ENCODE measurements at places on chromosomes 6 and 20.

GRCh38 chr20:62540504-62540903 is 64.7 kb upstream of the GATA5 start:
- DNase-seq: no peak

GRCh38 chr6:82957171-82957867 is 108.3 kb downstream of the UBE3D start:
- DNase-seq: no peak

DNA sequence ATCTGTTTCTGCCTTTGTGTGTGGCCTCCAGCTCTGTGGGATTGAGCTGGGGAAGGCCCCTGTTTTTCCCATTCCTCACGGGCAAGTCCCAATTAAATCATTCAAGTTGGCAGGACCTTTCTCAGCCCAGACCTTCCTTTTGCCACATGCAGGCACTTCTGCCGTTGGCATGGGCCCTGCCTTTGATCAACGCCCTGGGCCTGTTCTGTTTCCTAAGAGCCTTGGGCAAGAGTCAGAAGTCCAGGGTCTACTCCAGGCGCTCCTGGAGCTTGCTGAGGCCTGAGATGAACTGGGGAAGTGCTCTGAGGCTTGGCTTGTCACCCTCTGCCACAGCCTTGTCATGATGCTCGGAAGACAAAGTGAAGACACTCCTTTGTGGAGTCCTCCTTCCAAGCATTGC is 7.1 kb downstream of the IP6K3 start:
- DNase-seq: no peak

DNA sequence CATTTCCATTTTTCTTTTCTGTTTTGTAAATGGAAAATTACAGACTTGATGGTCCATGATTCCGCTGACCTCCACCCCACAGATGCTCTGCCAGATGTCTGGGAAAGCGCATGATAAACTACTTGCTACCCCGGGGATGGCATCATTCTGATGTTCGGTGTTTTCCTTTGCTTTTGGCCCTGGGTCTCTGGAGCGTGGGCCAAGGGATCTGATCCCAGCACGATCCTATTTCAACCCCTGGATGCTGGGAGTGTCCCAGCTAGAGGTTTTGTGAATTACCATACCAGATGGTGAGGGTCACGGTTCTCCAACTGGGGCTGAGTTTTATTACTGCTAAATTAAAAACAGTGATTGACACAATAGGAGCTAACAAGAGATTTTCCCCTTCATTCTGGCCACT is 25.2 kb upstream of the MYLIP start:
- no peak for DNase-seq

- no peak for DNase-seq
Measured at GRCh38 chr20:58496429-58496769, 18.8 kb downstream of the APCDD1L start.

GRCh38 chr6:51992876-51993275 is 94.5 kb downstream of the PKHD1 start:
- no peak for DNase-seq

- no peak for DNase-seq
Measured at GRCh38 chr6:85169189-85169588, 280.7 kb upstream of the NT5E start.

DNA sequence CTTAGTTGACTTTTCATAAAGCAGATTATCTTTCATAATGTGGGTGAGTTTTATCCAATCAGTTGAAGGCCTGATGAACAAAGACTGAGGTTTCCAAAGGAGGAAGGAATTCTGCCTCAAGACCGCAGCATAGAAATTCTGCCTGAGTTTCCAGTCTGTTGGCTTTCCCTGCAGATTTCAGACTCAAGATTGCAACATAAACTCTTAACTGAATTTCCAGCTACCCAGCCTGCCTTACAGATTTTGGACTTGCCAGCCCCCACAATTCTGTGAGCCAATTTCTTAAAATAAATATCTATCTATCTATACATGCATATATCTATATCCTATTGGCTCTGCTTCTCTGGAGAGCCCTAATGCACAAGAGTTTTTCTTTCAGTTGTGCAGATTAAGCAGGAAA is 57.3 kb upstream of the SMLR1 start:
- DNase-seq: no peak

DNA sequence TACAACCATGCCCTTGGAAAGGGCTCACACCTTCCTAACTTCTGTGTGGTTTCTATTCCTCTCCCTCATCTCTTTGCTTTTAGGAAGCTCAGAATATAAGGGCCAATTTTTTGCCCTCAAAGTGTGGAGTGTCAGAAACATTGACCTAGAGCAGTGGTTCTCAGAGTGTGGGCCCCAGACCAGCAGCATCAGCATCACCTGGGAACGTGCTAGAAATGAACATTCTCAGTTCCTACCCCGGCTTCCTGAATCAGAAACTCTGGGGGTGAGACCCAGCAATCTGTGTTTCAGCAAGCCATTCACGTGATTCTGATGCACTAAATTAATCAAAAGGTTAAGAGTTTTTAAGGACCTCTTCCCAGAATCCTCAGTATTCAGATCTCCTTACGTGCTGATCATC is 47.9 kb upstream of the IL17A start:
- DNase-seq: no peak

DNA sequence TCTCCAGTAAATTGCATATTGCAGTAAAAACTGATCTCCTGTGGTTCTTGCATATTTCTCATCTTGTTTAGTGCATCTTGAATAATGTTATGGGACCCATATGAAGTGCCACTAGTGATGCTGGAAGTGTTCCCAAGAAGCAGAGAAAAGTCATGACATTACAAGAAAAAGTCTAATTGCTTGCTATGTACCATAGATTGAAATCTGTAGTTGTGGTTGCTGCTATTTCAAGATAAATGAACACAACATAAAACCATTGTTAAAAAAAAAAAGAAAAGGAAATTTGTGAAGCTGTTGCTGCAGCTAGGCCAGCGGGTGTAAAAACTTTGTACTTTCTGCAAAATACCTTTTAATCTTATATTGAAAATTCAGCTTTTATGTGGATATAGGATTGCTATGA is 304.5 kb downstream of the PHF3 start:
- DNase-seq: no peak

GRCh38 chr20:15555913-15556312 is 1017.3 kb downstream of the KIF16B start:
- DNase-seq: no peak

GRCh38 chr6:110338820-110339470 is 19.2 kb downstream of the METTL24 start:
- no peak for DNase-seq

DNA sequence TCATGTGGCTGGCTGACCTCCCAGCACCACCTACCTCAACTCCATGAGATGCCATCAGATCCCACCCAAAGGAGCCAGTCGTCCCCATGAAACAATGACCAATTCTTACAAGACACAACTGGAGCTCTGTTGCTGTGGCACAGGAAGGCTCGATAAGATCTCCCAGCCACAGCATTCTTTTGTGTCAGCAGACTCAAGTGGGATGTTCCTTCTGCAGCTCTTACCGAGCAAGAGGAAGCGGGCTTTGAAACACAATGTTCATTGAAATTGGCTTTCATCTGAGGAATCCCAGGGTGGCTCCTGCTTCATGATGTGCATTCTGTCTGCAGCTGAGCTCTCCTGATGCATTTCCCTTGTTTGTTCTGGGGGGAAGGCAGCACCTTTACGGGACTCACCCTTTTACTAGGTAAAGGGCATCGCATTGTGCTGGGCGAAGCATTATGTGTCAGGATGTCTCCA is 222.0 kb upstream of the SGK1 start:
- DNase-seq: no peak

DNA sequence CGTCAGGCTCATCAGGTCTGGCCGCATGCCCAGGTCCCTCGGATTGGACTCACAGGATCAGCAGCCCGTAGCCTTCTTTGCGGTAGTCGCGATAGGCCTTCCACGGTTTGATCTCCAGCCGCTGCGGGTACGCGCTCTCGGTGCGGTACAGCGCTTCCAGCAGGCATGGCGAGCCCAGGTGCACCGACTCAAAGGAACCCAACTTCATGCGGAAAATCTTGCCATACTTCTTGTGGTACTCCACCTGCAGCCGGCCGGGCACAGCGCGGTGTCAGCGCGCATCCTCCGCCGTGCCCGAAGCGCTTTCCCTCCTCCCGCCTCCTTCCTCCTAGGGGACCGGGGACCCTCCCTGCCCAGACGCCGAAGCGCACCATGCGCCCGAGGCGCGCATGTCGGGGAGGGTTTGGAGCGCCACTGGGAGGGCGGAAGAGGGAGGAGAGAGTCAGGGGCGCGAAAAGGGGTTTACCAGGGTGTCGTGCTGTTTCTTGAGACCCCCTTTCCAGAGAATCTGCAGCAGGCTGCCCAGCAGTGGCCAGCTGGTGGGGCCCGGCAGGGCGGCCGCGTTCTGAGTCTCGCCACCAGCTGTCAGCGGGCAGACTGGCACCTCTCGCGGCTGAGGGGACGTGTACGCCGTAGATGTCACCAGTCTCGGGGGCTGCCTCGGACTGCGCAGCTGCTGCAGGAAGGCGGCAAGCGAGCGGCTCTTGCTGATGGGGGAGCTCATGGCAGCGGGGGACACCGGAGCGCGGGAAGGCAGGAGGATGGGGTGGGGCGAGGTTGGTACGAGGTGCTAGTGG is 732 bp downstream of the CYP24A1 start:
- DNase-seq: no peak

DNA sequence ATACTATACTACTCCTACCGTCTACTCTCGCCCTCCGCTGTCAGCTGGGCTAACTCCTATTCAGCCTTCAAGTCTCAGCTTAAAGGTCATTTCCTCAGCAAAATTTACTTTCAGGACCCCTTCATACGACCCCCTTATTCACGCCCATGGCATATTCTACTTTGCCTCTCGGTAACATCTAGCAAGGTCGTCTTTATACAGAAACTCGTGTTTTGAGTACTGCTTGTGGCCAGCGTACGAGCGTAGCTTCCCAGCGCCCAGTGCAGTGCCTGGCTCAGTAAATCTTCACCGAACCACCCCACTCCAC is 546 bp downstream of the CRNKL1 start:
- DNase-seq: no peak

GRCh38 chr20:34512955-34513419 is 3.2 kb upstream of the DYNLRB1 start:
- DNase-seq: no peak

GRCh38 chr20:59071216-59071615 is 28.6 kb upstream of the PRELID3B start:
- no peak for DNase-seq

DNA sequence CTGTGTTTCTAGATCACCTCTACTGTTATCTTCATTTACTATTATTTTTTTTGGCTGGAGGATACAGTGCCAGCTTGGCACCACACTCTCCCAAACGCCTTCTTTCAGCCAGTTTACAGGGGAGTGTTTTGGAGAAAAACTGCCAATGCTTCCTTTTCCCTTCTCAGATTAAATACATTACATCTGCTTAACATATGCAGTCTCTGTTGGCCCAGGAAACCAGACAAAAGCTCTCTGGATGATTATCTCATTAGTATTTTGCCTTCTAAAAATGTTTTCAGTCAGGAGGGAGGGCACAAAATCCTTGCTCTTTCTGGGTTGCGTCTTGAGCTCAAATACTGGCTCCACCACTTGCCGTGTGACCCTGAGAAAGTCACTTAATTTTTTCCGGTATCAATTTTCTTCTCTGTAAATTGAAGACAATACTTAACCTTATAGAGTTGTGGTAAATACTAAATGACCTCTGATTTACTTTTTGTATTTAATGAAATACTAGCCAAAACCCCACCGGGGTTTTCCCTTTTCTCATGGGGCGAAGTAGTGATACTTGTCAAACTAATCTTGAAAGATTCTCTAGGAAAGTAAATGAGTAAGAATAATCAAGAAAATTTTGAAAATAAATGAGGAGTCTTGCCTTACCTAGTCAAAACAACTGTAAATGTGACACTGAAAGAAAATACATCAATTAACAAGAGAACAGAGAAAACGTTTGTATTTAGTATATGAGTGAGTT is 146.2 kb downstream of the MMS22L start:
- no peak for DNase-seq

DNA sequence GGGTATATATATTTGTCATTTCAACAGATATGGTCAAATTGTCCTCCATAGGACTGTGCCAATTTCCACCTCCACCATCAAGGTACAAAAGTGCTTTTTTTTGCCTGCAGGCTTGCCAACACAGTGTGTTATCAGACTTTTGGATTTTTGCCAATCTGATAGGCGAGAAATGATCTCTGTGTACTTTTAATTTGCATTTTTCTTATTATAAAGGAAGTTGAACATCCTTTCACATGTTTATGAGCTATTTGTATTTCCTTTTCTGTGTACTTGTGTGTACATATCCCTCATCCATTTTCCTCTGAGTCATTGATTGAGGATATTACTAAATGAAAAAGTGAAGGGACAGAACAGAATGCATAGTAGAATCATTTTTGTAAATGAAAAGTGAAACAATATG is 39.0 kb upstream of the PTPN1 start:
- DNase-seq: no peak

GRCh38 chr6:29558439-29559079 is 973 bp downstream of the UBD start:
- DNase-seq: no peak

DNA sequence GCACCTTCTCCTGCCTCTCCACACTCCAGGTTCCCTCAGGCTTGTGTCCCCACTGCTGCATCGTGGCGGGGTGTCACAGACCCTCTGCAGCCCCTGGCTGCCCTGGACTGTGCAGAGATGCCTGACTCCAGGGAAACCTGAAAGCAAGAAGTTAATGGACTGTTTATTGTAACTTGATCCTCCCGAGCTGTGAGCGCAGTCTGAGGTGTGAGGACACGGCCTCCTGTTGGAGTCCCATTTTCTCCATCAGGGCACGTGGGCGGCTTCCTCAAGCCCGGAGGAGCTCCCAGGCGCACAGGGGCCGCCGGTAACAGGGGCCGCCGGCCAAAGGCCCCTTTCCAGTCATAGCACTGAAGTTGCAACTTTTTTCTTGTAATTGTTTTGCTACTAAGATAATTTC is 16.9 kb downstream of the RBM38 start:
- no peak for DNase-seq
